Suppressor macrophage treated with lipopolysaccharide for 1 hour (primary cell): ENCODE measurements at places on chromosomes 16 and 17.

- DNase-seq: no peak
Observed at GRCh38 chr17:6231886-6232731, 161.9 kb downstream of the WSCD1 start.

DNA sequence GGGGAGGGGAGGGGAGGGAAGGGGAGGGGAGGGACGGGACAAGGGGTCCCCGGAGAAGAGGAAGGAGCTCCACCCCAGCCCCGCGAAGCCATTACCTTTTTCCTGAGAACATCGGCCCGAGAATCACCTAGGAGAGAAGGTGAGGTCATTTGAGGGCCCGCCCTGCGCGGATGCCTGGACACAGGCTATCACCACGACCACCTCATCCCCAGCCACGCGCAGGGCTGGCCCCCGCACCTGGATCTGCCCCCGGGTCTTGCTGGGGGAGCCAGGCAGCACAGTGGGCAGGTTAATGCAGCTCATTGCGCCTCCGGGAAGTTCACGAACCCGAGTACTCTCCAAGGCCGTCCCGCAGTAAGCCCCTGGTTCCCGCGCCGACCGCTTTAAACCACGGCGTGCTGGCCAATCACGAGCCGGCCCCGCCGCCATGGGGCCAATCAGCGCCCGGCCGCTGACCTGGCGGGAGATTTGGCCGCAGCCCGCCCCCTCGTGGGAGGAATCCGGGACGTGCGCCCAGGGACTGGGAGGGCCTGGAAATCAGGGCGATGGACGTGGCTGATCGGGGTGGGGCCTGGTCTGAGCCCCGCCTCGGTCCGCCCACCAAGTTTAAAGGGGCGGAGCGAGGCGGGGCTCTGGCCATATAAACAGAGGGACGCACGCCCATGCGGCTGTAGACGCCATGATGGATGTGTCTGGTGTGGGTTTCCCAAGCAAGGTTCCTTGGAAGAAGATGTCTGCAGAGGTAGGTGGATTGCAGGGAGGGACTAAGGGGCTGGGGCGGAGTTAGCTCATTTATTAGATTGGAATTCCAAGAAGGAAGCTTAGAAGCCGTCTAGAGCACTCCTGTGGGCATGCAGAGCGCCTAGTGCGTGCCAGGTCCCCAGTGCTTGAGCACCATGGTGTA lies at the start of the genes AFMID and TK1:
Gene AFMID (plus strand): TSS at position 671 of the 904 bp plus-strand sequence. CDS start 9 bp downstream, at position 680.
Gene TK1 (minus strand): TSS at position 361 of the 904 bp plus-strand sequence. CDS start 58 bp downstream, at position 303.
- DNase-seq: peak; percentile 99

DNA sequence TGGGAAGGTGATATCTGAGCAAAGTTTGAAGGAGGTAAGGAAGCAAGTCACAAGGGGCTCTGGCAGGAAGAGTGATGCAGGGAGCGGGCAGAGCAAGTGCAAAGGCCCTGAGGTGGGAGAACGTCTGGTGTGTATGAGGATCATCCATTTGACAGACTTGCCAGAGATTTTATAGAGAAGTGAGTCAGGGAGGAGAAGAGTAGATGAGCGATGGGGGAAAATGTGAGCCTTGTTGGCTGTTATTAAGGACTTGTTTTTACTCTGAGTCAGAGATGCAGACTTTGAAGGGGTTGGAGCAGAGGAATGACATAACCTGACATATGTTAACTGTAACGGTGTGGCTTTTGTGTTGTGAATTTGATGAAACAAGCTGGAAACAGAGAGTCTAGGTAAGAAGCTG lies 3.5 kb upstream of the CLEC10A start:
- DNase-seq: peak; percentile 79

DNA sequence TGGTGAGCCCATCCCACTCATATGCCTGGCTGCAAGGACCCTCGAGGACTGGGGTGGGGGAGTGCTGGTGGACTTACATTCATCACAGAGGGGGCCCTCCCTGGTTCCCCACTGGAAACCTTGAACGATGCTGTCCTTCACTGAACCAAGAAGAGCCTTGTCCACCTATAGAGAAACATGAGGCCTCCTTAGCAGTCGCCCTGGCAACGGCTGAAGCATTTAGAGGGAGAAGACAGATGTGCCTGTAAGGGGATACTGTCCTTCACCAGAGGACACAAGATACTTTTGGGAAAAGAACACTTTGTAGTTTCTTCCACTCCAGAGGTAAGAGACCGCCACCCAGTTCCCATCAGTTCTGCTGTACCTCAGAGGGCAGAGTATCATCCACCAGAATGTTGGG lies 6.5 kb downstream of the HIGD1B start:
- DNase-seq: no peak

GRCh38 chr16:88703486-88704309 lies 2.5 kb downstream of the RNF166 start:
- DNase-seq: peak; percentile 80

DNA sequence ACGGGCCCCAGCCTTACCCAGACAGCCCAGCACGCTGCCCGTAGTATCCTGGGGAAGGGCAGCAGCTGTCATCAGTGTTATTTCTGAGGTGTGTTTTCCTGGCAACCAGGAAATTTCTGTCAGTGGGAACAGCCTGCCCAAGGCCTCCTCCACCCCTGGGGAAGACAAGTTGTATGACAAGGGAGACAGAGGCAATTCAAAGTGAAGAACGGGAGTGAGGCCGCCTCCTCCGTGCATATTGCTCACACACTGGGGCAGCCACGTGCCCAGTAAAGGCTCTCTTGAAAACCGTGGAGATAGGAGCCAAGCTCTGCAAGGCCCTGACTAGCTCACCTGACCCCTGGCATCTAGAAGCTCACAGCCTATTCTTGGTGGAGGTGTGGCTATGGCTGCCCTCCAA lies 57.6 kb downstream of the RAI1 start:
- no peak for DNase-seq

- DNase-seq: no peak
Observed at GRCh38 chr17:40697297-40697696, 6.3 kb downstream of the KRT24 start.

DNA sequence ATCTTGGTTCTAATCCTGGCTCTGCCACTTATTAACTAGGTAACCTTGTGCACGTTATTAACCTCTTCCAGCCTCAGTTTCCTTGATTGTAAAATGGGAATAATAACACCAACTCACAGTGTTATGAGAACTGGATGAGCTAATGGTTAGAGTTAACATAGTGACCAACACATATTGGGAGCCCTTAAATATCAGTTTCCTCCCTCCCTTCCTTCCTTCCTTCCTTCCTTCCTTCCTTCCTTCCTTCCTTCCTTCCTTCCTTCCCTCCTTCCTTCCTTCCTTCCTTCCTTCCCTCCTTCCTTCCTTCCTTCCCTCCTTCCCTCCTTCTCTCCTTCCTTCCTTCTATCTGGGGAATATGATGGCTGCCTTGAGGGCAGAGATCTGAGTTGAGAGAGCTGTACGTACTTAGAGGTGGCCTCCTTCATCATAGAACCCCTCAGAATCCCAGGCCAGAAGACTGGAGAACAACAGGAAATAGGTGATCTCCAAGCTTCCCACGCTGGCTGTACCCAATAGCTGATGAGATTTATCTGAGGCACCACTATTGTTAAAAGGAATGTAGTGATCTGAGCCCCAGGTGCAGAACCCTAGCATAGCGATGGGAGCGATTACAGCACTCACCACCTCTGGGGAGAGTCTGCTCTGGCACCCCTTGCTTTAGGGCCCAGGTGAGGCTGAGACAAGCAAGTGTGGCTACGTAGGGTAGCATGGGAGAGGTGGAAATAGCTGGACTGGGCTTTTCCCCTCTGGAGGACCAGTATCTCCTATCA lies 26.2 kb downstream of the CCR7 start:
- DNase-seq: no peak

DNA sequence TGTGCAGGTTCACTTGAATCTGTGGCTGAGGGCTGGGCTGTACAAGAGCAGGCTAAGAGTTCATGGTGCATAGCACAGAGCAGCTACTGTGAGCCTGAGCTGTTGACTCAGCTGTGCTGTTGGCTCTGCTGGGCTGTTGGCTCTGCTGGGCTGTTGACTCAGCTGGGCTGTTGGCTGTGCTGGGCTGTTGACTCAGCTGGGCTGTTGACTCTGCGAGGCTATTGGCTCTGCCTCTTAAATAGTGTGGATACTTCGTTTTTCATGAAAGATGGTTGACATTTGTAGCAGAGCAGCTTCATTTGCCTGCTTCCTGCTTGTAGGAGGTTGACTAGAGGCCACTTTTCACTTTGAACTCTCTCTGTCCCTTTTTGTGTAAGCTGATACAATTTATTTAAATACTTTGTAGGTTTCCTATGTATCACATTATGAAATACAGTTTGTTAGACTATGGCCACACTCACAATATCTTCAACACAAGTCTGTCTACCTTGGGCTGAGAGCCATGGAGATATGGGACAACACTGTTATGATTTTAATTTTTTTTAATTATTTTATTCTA lies 40.3 kb upstream of the CCNF start:
- DNase-seq: peak; percentile 19

DNA sequence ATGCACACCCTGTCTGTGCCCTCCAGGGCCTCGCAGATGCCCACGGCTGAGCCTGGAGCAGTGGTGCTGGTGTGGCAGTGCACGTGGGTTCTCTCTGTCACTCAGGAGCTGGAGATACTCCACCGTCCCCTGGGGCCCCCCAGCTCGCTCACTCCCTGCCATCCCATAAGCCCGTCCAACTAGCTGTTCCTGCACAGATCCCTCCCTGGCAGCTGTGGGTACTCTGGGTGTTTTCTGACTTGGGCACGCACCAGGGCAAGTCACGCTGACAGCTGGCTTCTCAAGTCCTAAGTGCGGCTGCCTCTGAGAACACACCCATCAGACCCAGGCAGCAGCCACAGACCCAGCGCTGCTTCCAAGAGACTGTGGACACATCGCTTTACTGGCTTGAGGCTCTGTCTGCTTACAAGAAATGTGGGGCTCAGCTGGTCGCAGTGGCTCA lies 25.4 kb upstream of the ITGB4 start:
- no peak for DNase-seq

DNA sequence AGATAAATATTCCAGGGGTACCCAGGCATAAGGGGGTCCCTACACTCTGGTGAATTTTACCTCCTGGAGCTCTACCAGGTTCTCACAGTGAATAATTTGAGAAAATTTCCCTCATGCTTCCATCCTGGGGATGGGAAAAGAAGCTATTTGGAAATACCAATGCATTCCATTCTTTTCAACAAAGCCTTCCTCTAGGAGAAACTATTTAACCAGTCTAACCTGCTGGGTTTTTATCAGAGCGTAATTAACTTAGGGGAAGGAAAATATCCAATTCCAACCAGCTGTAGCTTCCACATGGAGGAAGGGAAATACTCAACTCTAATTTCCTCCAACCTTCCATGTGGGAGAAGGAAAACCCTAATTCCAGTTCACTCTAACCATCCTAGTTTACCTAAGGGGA lies 17.0 kb downstream of the MFSD6L start:
- no peak for DNase-seq

DNA sequence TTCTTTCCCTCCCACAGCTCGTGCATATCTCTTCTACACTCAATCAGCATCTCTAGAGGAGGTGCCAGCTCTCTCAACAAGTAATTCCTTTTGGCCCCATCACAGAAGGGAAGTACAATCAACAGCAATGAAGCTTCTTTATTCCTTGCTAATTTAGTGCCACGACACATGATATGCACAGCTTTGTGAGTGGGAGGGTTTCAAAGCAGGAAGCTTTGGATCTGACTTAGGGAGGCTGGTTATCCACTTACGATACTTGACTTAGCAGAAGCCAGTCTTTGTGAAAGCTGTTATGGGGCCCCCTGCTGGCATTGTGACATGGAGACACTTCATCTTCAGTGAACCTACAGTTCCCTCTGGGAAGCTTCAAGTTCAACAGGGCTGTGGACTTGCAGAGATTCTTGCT lies 81.0 kb downstream of the TMEM100 start:
- peak; percentile 79 for DNase-seq

- DNase-seq: peak; percentile 52
Observed at GRCh38 chr16:70529051-70529777, 5.6 kb downstream of the SF3B3 start.

DNA sequence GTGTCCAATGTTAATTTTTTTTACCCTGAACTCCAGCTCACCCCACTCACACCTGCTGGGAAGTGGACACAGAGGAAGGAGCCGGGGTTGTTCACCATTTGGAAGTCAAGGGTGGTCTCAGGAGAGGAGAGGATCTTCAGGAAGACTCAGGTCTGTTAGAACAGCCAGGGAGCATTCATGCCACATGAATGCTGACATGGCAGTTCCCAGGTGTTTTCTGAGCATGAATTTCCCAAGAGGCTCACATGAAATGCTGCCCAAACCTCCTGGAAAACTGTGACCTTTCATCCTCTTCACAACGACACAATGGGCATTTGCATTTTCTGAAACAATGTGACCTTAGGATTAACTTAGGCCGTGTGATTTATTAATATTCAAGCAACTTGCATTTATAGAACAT lies 2409.2 kb downstream of the TP53TG3F start:
- no peak for DNase-seq

- peak; percentile 38 for DNase-seq
Observed at GRCh38 chr17:2138318-2138717, 83.4 kb downstream of the HIC1 start.

DNA sequence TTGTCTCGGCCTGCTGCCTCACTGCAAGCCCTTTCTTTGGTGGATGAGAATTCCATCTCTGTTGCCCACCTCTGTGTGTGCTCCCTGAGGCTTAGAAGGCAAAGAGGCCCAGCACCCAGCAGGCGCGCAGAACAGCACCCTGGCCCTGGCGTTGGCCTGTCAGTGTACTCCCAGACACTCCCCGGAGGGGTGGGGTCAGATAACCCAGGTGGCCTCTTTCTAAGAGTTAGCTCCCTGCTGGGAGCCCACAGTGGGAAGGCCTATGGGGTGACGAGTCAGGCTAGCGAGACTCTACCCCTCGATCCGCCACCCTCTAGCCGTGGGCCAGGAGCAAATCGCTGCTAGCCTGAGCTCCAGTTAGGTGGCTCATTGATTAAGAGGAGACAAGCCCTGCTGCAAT lies 38.1 kb downstream of the SRL start:
- no peak for DNase-seq

GRCh38 chr17:50209472-50210239 lies 8.2 kb upstream of the COL1A1 start:
- no peak for DNase-seq

DNA sequence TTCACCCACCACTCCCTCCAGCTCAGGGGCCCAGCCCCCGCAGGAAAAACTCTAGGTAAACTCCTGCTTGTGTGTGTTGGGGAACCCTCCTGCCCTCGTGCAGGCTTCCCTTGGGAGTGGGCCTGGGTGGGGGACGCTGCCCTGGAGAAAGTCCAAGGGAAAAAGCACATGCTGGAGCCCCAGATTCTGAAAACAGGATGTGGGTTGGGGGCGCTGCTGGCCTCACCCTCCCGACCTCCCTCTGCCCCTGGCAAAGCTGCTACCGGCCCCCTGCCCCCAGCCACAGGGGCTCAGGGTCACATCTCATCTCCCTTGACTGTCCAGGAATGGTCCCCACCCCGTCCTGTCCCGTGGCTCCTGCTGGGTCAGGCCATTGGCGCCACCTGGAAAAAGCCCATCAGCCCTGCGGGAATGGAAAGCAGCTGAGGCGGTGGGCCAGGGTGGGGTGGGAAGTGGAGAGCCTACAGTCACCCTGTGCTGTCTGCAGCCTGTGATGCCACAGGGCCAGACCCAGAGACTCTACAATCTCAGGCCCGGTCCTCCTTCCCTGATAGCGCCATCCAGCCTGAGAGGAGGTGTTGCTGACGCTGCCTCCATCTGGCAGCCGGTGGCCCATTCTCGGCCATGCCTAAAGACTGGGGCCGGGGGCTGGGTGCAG lies 2.5 kb upstream of the GJD3 start:
- DNase-seq: no peak

GRCh38 chr16:2194852-2195321 lies 1.5 kb downstream of the CASKIN1 start:
- DNase-seq: peak; percentile 30
